Fibroblast of skin of scalp (primary cell): ENCODE measurements at places on chromosomes 3 and 15.

GRCh38 chr3:138919325-138919724, 27.6 kb downstream of the FOXL2 start:
- DNase-seq: no peak

- peak; percentile 64 for DNase-seq
Measured at GRCh38 chr3:30232142-30232541, 374.3 kb upstream of the TGFBR2 start.

- no peak for DNase-seq
Measured at GRCh38 chr3:114400371-114400770, 106.5 kb downstream of the TIGIT start.

DNA sequence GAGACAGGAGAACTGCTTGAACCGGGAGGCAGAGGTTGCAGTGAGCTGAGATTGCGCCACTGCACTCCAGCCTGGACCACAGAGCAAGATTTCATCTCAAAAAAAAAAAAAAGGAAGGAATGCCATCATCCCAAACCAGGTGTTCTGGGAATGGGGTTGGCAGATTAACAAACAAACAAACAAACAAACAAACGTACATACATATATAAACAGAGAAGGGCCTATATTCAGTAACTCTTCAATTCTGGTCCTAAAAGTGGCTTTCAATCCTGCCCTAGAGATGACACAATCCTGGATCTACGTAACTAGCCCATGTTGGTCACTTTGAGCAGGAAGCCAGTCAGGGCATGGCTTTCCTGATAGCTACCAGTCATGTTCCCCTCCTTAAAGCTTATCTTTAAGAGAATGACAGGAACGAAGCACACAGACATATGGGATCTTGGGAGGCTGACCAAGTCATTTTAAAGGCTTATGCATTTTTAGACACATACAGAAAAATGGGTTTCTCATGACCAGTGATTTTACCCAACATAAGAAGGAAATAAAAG, 29.9 kb upstream of the RAB11A start:
- no peak for DNase-seq

DNA sequence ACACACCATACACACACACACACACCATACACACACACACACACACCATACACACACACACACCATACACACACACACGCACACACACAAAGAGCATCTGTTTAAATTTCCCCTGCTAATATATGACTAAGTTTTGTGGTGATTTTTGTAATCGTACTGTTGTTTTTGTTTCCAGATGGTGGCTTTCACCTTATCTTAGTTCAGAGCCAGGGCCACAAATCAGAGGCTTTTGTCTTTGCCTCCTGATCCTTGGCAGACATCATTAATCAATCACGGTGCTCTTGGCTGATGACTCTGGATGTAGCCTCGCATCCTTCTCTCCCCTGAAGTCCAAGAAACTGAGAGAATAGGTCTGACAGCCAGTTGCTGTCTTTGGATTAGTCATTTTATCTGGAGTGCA, 52.1 kb downstream of the EDEM1 start:
- DNase-seq: no peak

DNA sequence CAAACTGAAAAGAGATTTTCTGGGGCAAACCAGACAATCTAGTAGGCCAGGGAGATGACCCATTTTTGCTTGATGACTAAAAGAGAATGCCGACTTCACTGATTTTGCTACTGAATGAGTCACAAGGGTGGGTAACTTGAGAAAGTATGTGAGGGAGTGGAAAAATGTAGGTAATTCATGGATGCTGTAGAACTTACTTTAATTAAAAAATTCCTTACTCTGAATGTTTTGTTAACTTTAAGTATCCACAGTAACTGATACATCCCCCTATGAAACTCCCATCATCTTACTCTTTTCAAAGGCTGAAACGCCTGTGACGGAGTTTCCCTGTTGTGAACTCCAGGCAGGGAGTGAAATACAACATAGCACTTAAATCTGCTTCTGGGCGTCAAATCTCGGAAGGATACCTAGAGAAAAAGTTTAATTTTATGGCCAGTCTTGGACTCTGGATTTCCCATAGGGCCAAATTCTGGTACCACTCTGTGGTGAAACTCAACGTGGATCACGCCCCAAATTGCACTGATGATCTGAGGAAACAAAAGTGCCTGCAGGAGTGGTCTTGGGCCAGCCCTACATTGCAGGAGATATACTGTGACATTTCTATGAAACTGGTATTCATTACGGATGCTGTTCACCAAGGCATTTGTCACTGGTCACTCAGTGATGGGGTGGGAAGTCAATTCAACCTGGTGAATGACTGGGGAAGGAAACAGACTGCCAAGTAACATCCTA, 24.0 kb downstream of the GOLIM4 start:
- peak; percentile 90 for DNase-seq

GRCh38 chr15:76151599-76151974, 91.8 kb downstream of the TMEM266 start:
- no peak for DNase-seq

DNA sequence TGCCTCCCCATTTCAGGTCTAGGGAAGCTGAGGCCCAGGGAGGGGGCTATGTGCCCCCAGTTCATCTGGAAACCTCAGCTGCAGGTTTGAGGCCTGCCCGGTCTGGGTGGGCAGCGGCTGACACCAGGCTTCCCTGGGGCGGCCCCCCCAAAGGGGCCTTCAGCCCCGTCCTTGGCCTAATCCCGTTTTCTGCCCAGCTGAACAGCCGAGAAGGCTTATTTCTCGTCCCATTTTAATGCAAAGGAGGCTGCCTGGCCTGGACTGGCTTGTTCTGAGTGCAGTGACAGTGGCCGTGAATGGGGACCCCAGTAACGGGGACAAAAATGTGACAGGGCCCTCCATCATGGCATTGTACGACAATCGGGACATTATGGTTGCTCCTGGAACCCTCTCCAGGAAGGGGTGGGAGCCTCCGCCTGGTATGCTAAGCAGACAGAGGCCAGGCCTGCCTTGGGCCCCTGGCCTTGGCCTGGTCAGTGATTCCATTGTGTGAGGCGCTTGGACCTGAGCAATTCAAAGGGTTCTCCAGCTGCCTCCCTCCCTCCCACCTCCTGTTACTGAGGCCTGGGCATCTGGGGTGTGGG, 93.9 kb downstream of the WNT7A start:
- no peak for DNase-seq

GRCh38 chr15:70017801-70018200, 79.9 kb downstream of the TLE3 start:
- DNase-seq: no peak

DNA sequence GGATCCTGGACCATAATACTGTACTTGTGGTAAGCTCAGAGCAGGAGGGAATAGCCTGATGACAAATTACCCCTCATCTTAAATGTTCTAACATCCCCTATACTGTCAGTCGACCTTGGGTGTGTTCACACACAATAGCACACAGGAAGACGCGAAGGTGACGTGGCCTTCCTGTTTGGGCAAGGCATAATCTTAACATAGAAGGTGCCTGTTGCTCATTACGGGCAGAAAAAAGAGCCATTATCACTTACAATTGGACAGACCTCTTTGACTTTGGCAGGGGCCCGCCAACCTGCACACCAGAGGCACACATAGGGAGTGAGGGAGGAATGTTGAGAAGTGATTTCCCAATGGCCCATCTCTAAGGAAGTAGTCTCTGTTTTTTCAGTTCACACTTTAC, 144.2 kb downstream of the ANO10 start:
- no peak for DNase-seq

GRCh38 chr15:66224946-66225345, 28.6 kb downstream of the MEGF11 start:
- no peak for DNase-seq

DNA sequence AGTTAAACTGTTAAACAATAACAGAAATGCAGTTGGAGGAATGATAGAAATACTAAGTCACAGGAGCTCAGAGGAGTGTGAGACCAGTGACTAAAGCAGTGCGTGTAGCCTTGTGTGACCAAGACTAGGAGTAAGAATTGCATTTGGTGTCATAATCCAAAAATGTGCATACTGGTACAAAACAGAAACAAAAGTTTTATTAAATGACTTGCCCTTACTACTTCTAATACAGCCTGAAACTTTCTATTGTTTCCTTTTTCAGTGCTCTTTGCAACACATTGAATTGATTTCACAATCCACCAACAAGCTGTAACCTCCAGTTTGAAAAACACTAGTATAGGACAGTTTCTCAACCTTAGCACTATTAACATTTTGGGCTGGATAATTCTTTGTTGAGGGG, 17.1 kb downstream of the SNX1 start:
- peak; percentile 53 for DNase-seq

GRCh38 chr15:34754171-34754601, 612 bp downstream of the GJD2 start:
- DNase-seq: no peak

DNA sequence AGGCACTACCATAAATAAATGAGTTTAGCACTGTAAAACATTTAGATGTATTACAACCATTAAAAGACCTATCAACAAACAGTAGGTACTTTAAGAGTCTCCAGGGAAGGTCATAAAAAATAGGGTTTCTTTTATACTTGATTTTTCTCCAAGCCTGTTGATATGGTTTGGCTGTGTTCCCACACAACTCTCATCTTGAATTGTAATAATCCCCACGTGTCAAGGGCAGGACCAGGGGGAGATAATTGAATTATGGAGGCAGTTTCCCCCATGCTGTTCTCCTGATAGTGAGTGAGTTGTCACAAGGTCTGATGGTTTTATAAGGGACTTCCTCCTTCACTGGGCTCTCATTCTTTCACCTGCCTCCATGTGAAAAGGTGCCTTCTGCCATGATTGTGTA, 468.9 kb upstream of the UBE2E2 start:
- DNase-seq: no peak

GRCh38 chr3:152039887-152040286, 166.4 kb downstream of the SUCNR1 start:
- DNase-seq: no peak
